Progenitor cell of endocrine pancreas (in vitro differentiated cells): ENCODE measurements at places on chromosomes 3 and 15.

DNA sequence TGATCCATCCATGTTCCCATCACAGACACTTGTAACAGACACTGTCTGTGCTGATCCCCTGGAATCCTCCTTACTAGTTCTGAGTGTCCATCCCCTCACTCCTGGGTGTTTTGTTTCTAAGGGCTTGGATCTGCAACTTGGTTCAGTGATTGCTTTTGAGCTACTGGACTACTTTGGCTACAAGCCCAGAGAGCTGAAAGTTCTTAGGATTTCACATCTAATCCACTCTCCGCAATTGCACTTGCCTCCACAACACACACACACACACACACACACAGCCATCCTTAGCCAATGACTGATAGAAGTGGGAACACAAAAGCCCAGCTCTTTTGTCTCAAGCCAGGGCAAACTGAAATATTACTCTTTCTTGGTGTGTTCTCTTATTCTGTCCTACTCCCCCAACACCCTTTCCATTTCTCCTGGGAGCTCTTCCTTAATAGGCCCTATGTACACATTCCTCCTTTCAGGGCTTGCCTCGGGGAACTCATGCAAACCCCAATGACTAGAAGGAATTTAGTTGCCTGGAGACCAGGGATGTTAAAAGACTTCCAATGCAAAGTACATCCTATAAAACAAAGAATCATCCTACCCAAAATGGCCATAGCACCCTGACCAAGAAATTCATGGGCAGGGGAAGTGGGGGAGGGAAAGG, 206.1 kb upstream of the UBE2E2 start:
- H3K4me1 ChIP-seq: no peaks in the 10 kb centered on the region
- no peak overlapping the region for H3K4me3 ChIP-seq
- no peak for DNase-seq
- H3K36me3 ChIP-seq: no peaks in the 10 kb centered on the region
- peaks cover 11% of the 10 kb centered on the region for H3K27me3 ChIP-seq
- no peak overlapping the region for H3K27ac ChIP-seq

DNA sequence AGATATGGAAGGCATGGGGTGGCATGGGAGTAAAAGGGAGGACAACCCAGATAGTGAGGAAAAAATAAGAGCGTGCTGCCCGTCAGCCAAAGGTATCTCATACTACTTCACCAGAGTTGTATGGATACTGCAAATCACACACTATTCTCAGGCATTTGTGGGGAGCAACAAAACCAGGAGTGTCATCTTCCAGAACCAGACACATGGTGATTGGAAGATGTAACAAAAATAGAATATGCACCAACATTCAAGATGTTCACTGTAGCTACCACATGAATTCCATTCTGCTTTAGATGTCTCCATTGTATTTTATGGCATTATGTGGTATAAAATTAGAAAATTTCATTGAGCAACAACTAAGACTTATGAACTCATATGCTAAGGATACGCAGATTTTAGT, 34.9 kb downstream of the CD47 start:
- H3K4me3 ChIP-seq: no peak overlapping the region
- H3K27me3 ChIP-seq: no peaks in the 10 kb centered on the region
- no peaks in the 10 kb centered on the region for H3K4me1 ChIP-seq

DNA sequence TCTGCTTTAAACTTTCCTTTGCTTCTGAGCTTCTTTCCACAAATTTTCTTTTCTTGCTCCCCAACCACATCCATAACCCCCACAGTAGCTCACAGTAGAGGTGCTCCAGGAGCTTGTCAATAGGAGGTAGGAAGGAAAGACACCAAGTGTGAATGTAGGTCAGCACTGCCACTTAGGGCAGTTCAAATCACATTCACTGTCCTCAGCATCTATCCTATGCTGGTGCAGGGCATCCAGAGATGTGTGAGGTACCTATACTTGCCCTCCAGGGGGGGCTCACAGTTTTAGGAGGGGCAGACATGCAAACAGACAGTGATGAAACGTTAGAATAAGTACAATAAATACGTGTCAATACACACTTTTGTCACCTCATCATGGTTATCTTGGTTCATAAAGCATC, 1.5 kb upstream of the SPSB4 start:
- peaks cover 8% of the 10 kb centered on the region for H3K4me1 ChIP-seq
- H3K36me3 ChIP-seq: no peaks in the 10 kb centered on the region
- DNase-seq: no peak

DNA sequence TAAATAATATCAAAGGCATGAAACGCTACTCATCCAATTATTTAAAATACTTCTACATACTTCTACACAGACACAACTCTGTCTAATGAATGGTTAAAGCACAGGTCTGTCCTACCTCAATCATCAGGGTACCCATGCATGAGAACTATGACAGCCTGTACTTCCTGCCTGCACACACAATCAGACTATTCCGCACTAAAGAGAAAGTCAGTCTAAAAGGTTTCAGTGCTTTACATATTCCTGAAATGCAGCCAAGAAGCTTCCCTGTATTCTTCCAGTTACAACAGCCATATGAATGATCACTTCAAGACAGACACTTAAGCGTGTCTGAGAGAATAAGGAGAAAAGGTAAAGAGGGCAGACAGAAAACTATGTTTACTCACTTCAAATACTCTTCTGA, 58.8 kb downstream of the TUBGCP4 start:
- H3K4me1 ChIP-seq: no peaks in the 10 kb centered on the region
- H3K36me3 ChIP-seq: peaks cover 29% of the 10 kb centered on the region
- no peak overlapping the region for H3K27ac ChIP-seq
- no peaks in the 10 kb centered on the region for H3K27me3 ChIP-seq
